Stimulated activated naive CD8-positive, alpha-beta T cell treated with anti-CD3 and anti-CD28 coated beads, Interleukin-15, amount 100 ng/mL, for 72 hours (primary cell): ENCODE measurements at places on chromosomes 3 and 15.

DNA sequence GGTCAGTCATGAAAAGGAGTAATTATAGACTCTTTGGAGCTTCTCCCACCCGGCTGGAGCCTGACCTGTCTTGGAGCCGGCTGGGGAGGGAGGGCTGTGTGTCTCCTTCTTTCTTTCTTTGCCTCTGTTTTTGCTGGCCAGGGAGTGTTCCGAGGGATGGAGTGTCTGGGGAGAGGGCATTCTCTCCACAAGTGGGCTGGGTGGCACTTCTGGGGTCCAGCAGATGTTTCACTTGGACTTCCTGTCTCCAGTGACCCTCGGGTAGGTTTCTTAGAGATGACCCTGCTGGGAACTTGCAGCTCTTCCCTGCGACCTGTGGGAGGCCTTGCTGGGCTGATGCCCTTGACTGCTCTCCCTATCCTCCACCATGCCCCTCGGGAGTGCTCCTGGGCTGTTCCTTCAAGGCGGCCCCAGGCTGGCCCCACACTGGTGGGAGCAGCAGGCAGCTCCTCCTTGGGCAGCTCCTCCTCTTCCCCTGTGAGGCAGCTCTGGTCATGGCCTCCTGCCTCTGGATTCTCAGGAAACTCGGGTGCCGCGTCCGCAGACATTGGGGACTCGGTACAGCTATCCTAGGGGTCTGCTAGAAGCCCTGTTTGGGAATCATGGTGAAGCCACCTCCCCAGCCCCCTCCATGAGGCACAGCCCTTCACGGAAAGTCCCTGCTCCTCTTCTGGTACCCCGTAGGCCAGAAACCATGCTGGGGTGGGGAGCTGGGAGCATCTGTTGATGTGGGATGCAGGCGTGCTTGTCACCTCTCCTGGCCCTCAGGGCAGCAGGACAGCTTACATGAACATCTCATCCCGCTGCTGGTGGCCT, 44.9 kb downstream of the APBA2 start:
- no peak for DNase-seq

DNA sequence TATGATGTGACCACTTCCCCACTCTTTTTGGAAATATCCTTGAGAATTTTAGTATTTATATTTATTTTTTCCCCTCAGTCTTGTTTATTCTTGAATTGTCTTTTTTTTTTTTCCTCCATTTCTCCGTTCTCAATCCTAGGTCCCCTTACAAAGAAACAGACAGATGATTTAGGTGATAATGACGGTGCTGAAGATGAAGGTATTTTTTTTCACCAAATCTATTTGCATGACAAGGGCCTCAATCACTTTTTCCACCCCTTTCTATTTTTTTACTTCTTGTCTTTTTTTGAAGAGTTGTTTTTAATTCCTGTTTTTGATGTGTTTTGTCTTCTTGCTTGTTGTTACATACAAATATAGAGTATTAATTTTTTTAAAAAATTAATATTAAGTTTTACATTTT, 402.6 kb downstream of the NLGN1 start:
- DNase-seq: no peak

DNA sequence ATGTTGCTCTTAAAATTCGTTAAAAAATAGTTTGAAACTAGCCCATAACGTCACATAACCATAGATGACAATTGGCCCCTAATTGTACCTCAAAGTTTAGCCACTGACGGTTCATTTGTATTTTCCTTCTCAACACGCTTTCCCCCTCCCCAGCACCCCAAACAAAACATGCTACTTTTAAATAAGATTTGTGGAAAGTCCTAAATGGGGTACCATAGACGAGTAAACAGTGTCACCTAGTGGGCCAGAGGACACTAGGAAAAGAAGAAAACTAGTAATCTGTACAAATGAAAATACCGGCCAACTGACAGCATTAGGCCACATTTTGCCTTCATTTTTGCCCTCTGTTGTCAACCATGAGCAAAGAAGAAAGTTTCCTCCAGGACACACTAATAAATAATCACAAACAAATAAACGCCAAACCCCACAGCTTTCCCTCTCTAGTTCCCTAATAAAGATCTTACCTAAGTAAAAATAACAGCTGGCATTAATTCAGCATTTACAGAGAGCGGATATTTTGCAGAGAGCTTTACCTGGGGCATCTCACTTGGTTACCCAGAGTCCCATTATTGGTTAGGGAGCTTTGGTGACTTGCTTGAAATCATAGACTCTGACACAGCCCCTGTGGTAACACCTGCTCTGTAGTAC, 175.1 kb upstream of the ATP11B start:
- no peak for DNase-seq

GRCh38 chr3:33659856-33660434, 58.1 kb downstream of the CLASP2 start:
- DNase-seq: no peak

- no peak for DNase-seq
Observed at GRCh38 chr3:52670621-52671521, 14.8 kb downstream of the PBRM1 start.

DNA sequence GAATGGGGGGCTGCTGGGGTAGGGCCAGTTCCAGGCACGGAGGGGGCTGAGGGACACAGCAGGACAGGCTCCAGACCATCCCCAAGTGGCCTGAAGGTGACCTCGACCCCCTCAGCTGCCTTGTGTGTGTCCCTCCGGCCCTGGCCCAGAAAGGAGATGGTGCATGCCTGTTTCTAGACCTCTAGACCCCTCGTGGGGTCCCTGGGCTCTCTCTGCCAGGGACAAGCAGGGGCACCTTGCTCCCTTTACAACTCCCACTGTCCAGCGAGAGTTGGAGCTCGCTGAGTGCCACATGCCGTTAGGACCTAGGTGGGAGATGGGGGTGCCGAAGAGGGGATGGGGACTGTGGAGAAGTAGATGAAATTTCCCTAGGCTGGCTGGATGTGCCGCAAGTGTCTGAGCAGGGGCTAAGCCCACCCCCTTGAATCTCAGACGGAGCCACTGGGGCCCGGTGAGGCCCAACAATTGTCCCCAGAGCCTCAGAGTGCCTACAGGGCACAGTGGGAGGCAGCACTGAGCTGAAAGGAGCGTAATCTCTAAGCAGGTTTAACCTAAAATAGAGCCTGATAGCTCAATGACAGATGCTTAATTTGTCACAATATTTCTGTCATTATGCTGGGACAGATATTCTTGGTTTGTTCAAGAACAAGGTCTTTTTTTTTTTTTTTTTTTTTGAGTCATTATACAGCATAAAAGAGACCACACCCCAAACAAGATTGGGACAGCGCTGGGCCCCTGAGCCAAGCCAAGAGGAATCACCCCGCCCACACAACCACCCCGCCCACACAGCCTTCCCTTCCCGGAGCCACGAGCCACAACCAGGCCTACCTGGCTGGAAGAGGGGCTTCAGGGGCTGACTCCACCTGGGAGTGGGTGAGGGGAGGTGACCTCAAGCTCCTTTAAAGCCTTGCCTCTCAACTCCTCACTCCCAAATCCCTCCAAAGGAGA, 23.6 kb upstream of the KLF13 start:
- peak; percentile 21 for DNase-seq

DNA sequence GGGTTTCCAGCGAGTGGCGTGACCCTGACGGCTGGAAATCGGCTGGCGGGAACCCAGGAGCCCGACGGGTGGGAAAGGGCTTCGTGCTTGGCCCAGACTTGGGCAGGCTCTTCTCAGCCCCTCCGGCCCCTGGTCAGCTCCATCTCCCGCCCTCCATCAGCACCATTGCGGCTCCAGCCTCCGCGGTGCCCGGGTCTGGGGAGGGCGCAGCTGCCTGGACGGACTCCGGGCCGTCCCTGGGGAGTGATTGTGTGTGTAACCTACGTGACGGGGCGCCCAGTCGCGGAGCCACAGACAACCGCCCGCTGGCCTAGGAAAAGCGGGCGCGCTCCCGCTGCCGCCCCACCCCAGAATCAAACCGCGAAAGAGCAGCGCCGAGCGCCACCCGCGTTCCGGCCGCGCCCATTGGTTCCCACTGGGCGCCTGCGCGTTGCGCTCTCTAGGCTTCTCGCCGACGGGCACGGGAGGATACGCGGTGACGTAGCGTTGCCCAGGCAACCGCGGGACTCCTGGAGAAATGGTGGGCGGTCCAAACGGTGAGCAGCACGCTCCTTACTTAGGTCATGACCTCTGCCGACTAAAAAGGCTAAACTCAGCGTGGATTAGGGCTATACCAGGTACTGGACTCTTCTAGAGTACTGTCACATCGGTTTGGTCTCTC, at the start of gene CFAP20DC:
TSS of gene CFAP20DC (minus strand) at position 355 of the 661 bp plus-strand sequence. CDS start 394 bp downstream, outside the sequence.
- DNase-seq: peak; percentile 85

DNA sequence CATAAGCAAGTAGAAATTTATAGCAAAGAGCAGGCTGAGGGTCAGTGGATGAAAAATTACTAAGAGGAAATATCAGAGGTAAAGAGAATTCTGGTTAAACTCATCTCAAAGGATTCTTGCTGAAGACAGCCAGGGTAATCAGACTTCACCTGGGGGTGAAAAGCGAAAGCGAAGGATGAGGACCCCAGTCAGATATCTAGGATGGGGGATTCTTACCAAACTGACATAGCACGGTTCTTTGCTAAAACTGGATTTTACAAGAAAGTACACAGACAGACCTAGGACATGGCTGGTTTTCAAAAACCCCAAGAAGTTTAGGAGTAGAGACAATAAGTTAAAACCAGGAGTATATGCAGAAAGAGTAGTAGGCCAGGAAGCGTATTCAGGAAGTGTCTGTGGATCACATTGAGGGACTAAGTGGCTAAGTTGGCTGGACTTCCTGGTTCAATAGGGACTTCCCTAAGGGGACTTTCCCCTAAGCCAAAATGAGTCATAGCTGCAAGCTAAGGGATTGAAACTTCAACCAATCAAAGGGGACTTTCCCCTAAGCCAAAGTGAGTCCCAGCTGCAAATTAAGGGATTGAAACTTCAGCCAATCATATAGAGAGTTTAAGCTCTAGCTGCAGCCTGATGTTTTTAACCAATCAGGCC, 2.4 kb upstream of the CFAP91 start:
- DNase-seq: peak; percentile 42

GRCh38 chr15:77599899-77600298, 32.8 kb downstream of the LINGO1 start:
- DNase-seq: no peak

GRCh38 chr3:51673181-51673801, 2.2 kb downstream of the TEX264 start:
- no peak for DNase-seq

- DNase-seq: no peak
Observed at GRCh38 chr15:25054943-25055342, 100.2 kb downstream of the SNRPN start.

DNA sequence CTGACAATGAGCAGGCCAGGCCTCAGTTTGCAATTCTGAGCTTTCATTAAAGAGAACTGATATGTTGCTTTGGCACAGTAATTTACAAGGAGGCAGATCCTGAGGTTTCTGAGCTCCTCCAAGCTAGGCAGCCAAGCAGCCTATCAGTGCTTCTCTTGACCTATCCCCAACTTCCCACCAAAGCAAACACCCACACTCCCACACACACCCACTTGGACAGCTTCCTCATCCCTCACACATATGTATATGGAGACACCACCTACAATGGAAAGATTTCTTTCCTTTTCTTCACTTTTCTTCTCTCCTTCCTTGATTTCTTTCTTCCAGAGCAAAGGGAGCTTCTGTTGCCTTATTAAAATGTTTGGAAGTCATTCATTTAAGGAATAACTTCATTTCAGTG, 217.0 kb downstream of the NLGN1 start:
- no peak for DNase-seq

GRCh38 chr3:87324609-87325008, 48.2 kb upstream of the POU1F1 start:
- DNase-seq: no peak

GRCh38 chr3:155643581-155644165, 101.2 kb downstream of the PLCH1 start:
- no peak for DNase-seq

DNA sequence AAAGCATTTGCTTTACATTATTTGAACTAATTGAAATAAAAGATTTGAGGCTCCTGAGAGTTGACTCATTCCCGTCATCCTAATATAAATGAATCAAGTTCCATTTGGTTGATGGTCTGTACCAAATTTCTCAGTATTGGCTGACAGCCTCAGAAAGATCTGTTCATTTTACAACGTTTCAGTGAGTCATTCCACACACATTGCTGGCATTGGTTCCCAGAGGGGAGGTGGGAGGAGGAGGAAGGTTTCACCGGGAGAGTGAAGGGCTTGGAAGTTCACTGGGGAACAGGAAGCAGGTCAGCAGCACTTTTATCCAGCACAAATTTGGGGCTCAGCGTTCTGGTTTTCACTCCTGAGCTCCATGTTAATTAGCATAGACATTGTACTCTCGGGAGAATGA, 176.7 kb upstream of the CADPS start:
- no peak for DNase-seq

- no peak for DNase-seq
Observed at GRCh38 chr3:72227486-72228070, 442.6 kb upstream of the PROK2 start.

DNA sequence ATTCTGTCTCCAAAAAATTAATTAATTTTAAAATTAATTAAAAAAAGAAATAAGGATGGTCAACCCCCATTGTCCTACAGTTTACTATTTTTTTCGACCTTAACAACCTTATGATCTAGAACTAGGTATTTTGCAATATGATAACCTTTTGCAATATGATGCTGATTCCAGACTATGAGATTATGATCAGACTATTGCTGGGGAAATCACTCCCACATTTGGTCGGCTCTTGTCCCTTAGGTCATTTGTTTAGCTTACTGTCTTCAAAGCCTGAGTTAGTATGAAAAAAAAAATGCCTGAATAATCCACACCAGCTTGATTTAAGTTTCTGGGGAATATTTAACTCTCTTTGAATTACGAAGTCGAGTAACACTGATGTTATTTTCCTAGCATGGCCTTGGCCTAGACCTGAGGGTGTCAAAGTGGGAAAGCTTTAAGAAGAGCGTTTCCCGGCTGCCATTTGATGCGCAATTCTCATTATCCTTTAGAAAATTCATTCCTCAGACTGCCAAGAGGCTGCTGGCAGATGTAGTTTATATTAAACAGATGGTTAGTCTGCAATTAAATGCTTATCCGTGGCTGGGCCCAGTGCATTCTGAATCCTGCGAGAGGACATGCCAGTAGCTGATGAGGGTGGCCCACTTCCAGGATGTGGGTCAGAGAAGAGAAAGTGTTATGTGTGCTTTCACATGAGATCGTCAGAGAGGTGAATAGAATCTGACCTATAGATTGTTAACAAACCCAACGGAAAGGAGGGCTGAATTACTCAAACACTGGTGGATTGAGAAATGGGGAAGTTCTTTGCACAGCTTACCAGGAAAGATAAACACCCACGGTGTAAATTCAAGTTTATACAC, 496.0 kb upstream of the THBS1 start:
- DNase-seq: no peak
